ENCODE measurements at places on chromosomes 7 and 10.
A peak's percentile ranks its signal among the peaks of the same experiment; 100 is the strongest.

- peak; percentile 9 for DNase-seq
These were observed 56.0 kb downstream of the UBE2H start for GRCh38 chr7:129896568-129897382.

- no peak for DNase-seq
These were observed 49.4 kb downstream of the GLRX3 start for GRCh38 chr10:130185591-130185990.

DNA sequence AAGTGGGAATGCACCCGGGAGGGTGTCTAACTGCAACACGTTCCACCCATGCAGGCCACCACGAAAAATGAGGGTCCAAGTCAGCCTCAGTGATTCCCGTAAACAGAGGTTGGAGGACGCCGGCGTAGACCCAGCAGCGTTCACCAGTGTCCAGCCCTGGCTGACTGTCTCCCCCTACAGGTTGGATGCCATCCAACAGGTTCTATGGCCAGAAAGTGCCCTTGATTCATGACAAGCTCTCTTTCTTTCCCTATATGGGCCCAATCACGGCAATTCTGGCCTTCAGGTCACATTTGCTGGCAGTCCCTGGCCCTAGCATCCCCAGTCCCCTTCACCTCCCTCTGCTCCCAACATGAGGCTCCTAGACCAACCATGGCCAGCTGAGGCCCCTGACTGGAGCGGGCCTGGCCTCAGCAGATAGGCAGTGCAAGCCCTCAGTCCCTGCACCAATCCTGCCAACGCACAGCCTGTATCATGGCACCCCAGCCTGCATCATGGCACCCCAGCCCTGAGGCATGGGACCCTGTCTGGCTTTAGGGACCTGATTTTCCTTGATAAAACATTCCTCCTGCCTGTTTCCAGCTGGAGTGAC is 227.4 kb downstream of the GRID1 start:
- no peak for DNase-seq

GRCh38 chr10:31961277-31962074 is 32.8 kb upstream of the ARHGAP12 start:
- DNase-seq = no peak

GRCh38 chr10:114042895-114043531 is 653 bp upstream of the ADRB1 start:
- no peak for DNase-seq

Measured in HS-27A (cell line).